ENCODE measurements at places on chromosomes 2 and 18.

DNA sequence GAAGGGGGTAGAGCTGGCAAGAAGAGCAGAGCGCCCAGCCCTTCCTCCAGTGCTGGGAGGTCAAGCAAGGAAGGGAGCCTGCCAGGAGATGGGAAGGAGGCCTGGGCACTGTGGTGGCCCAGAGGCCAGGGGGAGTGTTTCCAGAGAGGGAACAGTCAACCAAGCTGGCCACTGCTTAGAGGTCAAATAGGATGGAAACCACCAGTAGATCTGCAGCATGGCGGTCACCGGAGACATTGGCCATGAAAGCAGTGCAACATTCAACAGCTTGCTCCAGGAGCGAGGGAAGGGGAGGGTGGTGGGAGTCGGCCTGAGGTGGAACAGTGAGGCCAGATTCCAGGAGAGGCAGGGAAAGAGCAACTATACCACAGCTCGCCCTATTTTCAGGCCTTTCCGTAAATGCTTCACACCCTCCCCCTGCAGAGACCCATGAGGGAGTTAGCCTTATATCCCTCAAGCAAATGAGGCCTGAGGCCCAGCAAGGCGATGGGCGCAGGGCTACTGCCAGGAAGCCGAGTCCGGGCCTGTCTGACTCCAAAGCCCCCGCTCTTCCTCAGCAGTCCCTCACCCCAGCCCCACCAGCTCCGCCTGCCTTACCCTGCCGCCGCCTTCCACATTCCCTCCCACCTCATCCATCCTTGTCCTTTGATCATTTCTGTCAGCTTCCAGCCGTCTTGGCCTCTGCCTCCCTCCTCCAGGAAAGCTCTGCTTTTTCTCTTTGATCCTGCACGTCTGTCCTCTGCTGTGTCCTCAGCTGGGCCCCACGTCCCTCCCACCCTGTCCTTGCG lies 17.0 kb downstream of the KCNK3 start:
- DNase-seq = no peak

GRCh38 chr18:78304192-78305164 lies 675.1 kb upstream of the SALL3 start:
- no peak for DNase-seq

DNA sequence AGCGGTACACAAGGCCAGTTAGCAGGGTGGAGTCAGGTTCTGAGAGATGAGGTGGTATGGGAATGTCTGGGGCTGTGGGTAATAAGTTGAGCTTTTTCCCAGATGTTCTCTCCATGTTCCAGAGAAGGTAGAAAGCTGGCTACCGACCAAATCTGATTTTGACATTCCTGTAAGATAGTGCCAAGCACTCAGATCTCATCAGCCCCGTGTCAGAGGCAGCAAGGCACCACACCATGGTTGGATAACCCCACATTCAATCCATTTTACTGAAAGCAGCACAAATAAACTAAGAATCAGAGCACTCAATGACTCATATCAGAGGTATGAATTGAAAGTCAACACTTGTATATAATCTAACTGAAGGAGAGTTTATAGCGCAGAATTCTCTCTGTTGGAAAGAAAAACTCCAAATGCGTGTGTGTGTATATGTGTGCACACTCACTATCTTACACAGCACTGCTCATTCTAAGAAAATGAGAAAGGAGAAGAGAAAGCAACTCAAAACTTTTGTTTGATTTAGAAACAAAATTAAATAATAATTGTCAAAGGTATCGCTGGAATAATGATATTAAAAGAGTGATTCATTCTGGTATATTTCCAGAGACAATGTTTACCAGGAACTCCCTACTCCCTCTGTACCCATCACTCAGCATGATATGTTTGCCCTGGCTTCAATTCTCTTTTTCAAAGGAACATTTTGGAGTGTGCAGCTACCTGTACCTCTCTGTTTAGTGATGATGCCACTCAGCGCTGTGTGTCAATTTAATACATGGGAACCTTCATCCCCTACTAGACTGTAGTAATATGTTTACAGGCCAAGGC lies 375.1 kb upstream of the ID2 start:
- DNase-seq = no peak

- DNase-seq = no peak
Measured at GRCh38 chr18:47978603-47979002, 48.1 kb upstream of the SMAD2 start.
